IMR-90 (cell line): ENCODE measurements at places on chromosomes 2 and 18.
A peak's percentile ranks its signal among the peaks of the same experiment; 100 is the strongest.

DNA sequence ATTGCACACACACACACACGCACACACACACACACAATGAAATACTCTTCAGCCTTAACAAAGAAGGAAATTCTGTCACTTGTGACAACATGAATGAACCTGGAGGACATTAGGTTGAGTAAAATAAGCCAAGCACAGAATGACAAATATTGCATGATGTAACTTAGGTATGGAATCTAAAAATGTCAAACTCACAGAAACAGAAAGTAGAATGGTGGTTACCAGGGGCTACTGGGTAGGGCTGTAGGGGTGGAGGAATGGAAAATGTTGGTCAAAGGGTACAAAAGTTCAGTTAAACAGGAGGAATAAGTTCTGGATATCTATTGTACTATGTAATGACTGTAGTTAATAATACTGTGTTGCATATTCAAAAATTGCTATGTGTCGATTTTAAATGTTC lies 29.5 kb downstream of the SCN2A start:
- no peak for DNase-seq

DNA sequence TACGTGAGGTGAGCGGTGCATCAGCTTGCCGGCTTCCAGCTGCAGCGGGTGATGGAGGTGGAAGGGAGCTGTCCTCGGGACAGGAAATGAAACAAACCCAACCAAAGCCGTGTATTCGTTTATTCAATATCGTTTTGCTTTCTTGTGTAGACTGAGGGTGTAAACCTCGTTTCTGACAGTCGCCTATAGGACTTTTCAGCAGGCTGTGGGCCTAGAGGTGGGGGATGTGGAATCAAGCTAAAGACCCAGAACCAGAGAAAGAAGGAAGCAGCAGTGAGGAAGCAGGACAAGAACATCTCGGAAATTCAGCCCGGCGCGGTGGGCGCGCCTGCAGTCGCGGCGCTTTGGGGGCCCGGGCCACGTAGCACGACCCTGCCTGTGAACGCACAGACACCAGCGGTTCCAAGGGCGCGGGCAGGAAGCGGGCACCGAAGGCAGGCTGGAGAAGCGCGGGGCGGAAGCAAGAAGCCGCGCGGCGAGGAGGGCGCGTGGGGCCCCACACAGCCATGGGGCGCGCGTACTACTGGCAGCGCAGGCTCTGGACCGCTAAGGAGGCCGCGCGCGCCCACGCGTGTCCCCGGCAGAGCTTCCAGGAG lies 755 bp upstream of the ATP9B start:
- no peak for DNase-seq

DNA sequence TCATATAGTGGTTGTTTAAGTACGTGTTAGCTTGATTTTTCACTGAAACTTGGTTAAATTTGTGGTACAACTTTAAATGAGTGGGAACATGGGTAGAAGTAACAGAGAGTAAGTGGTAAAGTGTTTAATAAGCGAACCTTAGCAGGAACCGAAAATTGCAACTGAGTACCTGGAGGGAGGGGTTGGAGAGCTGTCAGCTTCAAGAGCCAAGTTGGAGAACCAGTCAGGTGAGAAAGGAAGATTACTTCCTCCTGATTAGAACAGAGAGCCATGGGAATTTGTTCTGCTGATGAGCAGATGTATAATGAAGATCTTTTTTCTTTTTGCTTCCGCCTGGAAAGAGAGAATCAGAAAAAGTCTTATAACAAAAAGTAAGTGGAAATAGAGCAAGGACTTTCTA lies 158.4 kb upstream of the CDH7 start:
- DNase-seq = no peak

DNA sequence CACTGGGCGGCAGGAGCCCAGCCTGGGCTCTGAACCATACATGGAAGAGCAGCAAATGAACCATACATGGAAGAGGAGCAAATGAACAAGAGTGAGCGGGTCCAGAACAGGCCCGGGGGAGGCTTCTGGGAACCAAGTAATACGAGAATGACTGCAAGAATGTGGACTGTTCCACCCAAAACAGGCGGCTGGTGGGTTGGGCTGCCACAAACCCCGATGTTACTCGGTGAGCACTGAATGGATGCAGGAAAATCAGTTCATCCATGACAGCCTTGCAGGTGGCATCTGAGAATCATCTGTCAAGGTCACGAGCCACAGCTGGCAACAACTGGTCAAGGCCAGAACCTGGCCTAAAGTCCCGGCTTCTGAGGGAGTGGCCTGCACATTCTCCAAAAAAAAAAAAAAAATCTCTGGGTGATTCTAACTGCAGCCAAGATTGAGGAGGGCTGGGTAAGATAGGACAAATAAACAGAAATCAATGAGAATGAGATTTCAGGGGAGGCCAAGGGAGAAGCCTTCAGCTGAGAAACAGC lies 106.1 kb downstream of the ZNF516 start:
- DNase-seq = peak; percentile 43

DNA sequence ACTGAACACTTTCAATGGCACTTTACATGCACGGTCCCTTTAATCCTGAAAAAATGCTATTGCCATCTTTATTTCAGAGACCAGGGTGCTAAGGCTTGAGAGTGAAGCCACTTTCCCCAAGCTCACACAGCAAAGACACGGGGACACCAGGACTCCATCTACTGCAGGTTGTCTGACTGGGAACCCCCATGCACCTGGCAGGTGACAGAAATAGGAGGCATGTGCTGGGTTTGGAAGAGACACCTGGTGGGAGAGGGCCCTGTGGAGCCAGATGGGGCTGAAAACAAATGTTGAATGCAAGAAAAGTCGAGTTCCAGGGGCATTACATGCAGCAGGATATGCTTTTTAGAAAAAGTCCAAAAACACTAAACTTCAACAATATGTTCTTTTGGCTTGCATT lies 5.2 kb upstream of the EHD3 start:
- no peak for DNase-seq

- DNase-seq = peak; percentile 20
Measured at GRCh38 chr2:51971136-51971535, 939.2 kb upstream of the NRXN1 start.

- DNase-seq = peak; percentile 56
Measured at GRCh38 chr2:169641464-169641863, 52.7 kb downstream of the CFAP210 start.

DNA sequence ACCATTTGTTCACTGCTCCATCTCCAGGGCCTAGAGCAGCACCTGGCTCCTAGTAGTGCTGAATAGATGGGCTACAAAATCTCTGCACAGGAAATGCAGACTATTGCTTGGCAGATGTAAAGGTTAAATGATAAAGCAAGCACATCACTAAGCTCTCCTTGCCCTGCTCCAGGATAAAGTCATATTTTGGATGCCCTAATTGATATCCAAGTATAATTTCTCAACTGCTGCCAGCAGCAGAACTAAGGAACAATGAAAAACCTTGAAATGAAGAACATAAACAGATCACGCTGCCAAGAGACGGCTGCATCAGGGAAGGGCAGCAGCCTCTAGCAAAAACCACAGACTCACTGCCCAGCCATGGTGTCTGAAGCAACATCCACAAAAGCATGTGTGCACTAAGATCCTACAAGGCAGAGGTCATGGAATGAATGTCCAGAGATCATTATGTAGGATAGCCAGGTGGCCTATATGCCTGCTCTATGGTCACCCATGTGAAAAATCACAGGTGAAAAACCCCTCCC lies 134.7 kb downstream of the TMEM163 start:
- DNase-seq = no peak

- peak; percentile 76 for DNase-seq
Measured at GRCh38 chr18:54983041-54983686, 23.9 kb upstream of the CCDC68 start.

- DNase-seq = no peak
Measured at GRCh38 chr18:2853926-2854664, 7.3 kb downstream of the EMILIN2 start.

DNA sequence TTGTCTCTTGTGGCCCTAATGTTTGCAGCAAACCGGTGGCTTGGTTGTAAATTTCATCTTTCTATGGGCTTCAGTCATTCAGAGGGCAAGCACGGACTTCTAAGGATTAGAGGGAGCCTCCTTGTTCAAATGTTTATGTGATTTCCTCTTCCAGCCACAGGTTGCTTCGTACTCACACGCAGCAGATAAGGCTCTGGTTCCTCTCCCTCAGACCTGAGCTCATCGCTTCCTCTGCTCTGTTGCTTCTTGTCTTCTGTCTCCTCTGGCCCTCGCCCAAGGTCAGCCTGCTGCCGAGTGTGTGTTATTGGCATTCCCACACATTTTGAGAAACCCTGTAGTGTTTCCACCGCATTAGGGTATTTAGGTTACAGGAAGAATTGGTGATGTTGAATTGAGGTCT lies 44.0 kb downstream of the MYL12B start:
- DNase-seq = peak; percentile 88

DNA sequence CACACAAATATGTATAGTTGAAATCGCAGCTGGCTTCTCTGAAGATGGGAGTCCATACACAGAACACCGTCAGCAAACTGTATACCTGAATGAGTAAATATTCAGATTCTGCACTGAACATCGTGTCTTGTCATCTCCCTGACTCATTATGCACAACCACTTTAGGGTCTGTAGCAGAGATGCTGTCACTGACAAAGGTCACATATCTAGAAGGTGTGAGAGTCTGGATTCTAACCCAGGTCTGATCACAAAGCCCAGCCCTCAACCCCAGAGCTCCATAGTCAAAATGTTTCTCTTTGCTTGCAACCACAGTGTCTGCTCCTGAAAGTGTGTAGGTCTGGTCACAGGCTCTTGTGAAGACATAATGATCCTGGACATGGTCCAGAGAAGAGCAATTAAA lies 78.3 kb upstream of the PAX8 start:
- DNase-seq = no peak

DNA sequence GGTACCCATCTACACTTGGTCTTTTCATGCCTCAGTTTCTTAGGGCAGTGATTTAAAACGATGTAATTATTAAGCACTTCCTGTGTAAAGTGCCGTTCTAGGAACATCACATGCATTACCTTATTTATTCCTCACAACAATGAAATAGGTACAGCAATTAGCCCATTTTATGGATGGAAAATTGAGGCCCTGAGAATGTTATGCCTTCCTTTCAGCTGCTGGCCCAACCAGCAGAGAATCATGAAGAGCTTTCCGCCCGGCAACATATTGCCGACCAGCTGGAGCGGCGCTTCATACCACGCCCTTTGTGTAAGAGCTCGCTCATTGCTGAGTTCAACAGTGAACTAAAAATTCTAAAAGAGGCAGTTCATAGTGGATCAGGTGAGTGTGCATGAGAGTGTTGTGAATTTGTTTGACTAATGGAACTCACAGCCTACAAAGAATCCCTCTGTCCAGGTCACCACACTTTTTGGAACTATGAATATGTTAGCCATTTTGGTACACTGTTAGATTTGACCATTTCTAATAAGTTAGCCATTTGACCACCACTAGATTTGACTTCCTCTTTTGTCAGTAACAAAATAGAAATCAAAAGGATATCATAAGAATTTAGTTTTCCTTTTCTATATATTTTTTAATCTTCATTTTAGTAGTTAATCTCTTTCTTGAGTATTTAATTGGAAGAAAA lies 25.6 kb upstream of the RPE start:
- no peak for DNase-seq

GRCh38 chr2:107107351-107107750 lies 221.4 kb upstream of the ST6GAL2 start:
- DNase-seq = no peak

DNA sequence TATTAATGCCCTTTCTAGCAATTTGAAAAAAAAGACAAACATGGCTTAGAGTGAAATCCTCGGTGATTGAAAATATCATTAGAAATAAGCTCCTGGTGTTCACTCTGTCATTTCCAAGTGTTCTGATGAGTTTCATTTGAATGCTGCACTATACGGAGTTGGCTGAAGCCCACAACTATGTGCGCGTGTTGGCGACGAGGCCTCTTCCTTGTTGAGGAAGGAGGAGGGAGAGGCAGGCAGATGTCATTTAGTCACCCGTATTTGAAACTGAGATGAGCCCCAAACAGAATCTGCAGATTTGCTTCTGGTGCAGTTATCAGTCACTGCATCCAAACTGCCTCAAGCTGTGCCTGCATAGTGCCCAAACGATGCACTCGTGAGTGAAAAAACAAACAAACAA lies 23.5 kb upstream of the SKOR2 start:
- DNase-seq = no peak

- DNase-seq = no peak
Measured at GRCh38 chr2:149357058-149357457, 26.7 kb downstream of the LYPD6 start.

DNA sequence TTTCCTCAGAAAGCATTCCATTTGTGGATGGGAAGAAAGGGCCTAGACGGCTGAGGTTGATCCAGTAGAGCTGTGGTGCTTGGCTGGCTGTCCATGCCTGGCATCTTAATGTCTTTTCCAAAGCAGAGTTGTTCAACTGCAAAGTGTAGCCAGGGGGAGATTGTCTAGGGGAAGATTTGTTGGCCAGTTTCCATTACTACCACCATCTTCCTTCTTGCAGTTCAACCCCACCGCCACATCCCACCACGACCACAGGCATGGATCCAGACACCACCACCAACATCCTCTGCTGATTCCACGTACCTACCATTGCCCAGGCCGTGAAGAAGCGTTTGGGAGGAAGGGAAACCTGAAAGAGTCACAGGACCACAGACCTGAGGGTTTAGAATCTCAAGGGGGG lies 50.7 kb upstream of the HAAO start:
- no peak for DNase-seq

GRCh38 chr2:13884291-13884976 lies 748.1 kb upstream of the LRATD1 start:
- no peak for DNase-seq

- no peak for DNase-seq
Measured at GRCh38 chr2:98460573-98461497, 16.2 kb downstream of the INPP4A start.

GRCh38 chr2:203484266-203485112 lies 50.6 kb downstream of the RAPH1 start:
- peak; percentile 16 for DNase-seq

GRCh38 chr2:28608500-28609424 lies 112.9 kb downstream of the PLB1 start:
- DNase-seq = no peak

GRCh38 chr2:235966396-235966795 lies 201.8 kb downstream of the GBX2 start:
- DNase-seq = no peak

GRCh38 chr2:54013996-54014395 lies 43.2 kb upstream of the PSME4 start:
- DNase-seq = no peak

DNA sequence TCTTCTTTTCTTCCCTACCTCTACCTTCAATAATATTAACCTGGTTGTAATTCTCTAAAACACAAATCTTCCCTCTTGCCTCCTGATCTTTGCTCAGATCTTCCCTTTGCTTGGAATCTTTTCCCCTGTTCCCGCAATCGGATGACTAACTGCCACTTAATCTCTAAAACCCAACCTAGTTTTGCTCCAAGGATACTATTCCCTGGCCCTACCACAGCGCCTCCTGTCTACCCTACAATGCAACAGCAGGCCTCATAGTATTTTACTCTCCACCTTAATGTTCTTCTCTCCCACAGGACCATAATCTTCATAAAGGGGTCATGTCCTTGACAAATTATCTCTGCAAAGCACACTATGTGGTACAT lies 246.8 kb upstream of the TNP1 start:
- DNase-seq = peak; percentile 65
